ENCODE measurements at places on chromosomes 7 and 10.
A peak's percentile ranks its signal among the peaks of the same experiment; 100 is the strongest.

GRCh38 chr7:141585592-141586510 is 34.6 kb downstream of the AGK start:
- DNase-seq: no peak
- peaks cover 7% of the 10 kb centered on the region for H3K4me1 ChIP-seq
- H3K4me3 ChIP-seq: no peak overlapping the region
- H3K27ac ChIP-seq: no peak overlapping the region
- H3K27me3 ChIP-seq: no peaks in the 10 kb centered on the region

GRCh38 chr7:42227021-42227420 is 10.0 kb downstream of the GLI3 start:
- H3K4me3 ChIP-seq: no peak overlapping the region
- no peak overlapping the region for H3K27ac ChIP-seq
- H3K4me1 ChIP-seq: no peaks in the 10 kb centered on the region
- H3K27me3 ChIP-seq: peaks cover 16% of the 10 kb centered on the region

DNA sequence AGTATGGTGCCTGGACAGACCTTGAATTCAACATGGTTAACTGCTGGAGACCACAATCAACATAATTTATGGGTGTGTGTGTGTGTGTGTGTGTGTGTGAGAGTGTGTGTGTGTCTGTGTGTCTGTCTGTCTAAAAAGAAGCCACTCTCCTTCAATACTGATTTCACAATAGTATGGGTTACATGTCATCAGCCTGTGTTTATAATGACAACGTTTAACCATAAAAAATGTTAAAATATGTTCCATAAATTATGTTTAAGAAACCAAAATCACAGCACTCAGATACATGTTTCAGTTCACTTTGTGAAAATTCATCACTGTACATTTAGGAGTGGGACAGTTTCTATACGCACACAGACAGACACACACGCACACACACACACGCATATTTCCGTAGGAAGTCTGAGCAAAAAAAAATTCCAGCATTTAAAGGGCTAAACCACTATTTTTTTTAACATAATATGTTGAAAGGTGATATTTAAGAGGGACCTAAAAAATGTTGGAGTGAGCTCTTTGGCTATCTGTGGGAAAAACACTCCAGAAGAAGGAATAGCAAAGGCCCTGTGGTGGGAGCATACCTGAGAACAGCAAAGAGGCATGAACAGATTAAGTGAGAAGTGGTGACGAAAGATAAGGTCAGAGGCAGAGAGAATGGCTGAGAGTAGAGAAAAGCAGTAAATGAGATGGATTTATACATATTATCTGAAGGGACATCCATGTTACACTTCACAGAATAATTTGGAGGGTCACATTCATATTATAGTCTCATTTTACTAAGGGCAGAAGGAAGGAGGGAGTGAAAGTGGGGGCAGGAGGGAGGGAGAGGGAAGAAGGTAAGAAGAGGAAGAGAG is 10.9 kb downstream of the PDZD8 start:
- no peak for DNase-seq
- no peak overlapping the region for H3K4me3 ChIP-seq
- H3K36me3 ChIP-seq: no peaks in the 10 kb centered on the region

DNA sequence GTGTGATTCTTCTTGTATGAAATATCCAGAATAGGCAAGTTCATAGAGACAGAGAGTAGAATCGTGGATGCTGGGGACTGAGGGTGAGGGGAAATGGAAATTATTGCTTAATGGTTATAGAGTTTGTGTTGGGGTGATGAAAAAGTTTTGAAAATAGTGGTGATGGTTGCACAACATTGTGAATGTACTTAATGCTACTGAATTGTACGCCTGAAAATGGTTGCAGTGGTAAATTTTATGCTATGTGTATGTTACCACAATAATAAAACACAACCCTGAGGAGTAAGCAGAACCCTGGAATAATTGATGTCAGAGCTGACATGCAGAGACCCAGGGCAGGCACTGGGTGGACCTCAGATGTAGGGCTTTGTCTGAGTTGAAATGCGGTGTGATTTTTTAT is 57.6 kb downstream of the TACR2 start:
- no peak overlapping the region for H3K4me3 ChIP-seq
- peak overlapping the region; percentile 40 for H3K27ac ChIP-seq
- no peaks in the 10 kb centered on the region for H3K27me3 ChIP-seq
- H3K36me3 ChIP-seq: peaks cover 24% of the 10 kb centered on the region
- H3K4me1 ChIP-seq: peaks cover 44% of the 10 kb centered on the region
- no peak for DNase-seq

- no peak overlapping the region for H3K4me3 ChIP-seq
- H3K36me3 ChIP-seq: no peaks in the 10 kb centered on the region
- no peak overlapping the region for H3K27ac ChIP-seq
- DNase-seq: no peak
- no peaks in the 10 kb centered on the region for H3K27me3 ChIP-seq
These were observed 32.8 kb downstream of the SLC16A12 start for GRCh38 chr10:89502549-89502948.

DNA sequence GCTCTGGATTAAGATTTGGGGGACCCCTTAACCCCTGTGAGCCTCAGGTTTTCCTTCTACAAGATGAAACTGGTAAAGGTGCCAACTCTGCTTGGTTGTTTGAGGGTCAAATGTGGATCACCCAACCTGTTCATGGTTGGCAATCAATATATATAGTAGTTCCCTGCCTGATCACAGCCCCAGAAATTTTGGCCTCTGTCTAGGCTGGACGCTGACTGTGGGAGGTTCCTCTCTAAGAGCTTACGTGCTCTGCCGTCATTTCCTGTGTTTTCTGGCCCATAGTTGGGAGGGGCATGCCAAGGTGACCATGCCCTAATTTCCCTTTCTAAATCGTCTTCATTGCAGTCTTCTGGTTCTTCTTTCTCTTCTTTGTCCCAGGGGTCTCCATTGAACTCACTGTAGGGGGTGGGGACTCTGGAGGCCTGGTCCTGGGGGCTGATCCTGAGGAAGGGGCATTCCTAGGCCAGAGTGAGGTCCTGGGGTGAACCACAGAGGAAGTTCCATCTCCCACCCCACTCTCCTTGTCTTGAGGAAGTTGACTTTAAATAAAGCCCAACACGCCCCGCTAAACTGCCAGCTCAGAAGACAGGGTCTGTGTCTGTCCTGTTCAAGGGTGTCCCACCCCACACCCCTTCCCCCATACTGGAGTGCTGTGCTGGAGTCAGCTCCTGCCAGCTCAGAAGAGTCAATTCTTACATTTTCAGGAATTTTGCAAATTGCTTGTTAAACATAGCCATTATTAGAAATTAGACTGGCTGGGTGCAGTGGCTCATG is 98.9 kb upstream of the SDK1 start:
- no peak overlapping the region for H3K4me3 ChIP-seq
- H3K36me3 ChIP-seq: no peaks in the 10 kb centered on the region
- no peak overlapping the region for H3K27ac ChIP-seq
- no peak for DNase-seq

- DNase-seq: no peak
- H3K4me1 ChIP-seq: no peaks in the 10 kb centered on the region
- no peak overlapping the region for H3K4me3 ChIP-seq
These were observed 306.0 kb upstream of the PFKP start for GRCh38 chr10:2761311-2761710.

- H3K4me3 ChIP-seq: no peak overlapping the region
- no peaks in the 10 kb centered on the region for H3K4me1 ChIP-seq
- H3K27ac ChIP-seq: no peak overlapping the region
These were observed 17.9 kb downstream of the MMP21 start for GRCh38 chr10:125757742-125758141.

- no peak for DNase-seq
- H3K27ac ChIP-seq: no peak overlapping the region
- H3K4me1 ChIP-seq: no peaks in the 10 kb centered on the region
- H3K27me3 ChIP-seq: no peaks in the 10 kb centered on the region
These were observed 1020.1 kb downstream of the NXPH1 start for GRCh38 chr7:9453521-9453920.

GRCh38 chr7:87447116-87447635 is 28.3 kb downstream of the ABCB4 start:
- no peak overlapping the region for H3K27ac ChIP-seq
- no peak for DNase-seq
- H3K4me1 ChIP-seq: no peaks in the 10 kb centered on the region
- no peaks in the 10 kb centered on the region for H3K36me3 ChIP-seq

DNA sequence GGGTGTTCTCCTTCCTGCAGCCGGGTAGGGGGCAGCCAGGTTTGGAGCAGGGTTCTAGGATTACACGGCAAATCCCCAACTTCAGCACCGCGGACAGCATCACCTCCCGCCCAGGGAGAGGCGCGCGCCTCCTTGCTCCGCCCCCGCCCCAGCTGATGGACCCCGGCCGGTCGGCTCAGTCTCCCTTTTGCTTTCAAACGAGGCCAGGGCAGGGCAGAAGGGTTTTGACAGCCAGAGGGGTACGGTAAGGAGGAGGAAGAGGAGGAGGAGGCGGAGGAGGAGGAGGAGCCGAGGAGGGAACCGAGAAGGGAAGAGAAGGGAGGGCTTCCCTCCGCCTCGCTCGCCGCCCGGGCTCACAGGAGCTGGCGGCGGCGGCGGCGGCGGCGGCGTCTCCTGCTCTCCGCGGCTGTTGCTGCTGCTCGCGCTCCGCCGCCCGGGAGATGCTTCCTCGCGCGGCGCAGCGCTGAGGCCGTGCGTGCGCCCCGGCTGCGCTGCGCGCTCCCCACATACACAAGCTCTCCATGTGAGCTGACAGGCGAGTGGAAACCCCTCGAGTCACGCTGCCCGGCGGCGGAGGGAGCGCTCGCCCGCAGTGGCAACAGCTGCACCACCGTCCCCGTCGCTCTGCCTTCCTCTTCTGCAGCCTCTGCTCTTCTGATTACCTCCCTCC is 615 bp upstream of the CNTNAP2 start:
- H3K36me3 ChIP-seq: no peaks in the 10 kb centered on the region
- peaks cover 13% of the 10 kb centered on the region for H3K27me3 ChIP-seq
- peak overlapping the region; percentile 38 for H3K4me3 ChIP-seq
- H3K27ac ChIP-seq: no peak overlapping the region
- H3K4me1 ChIP-seq: peaks cover 6% of the 10 kb centered on the region

DNA sequence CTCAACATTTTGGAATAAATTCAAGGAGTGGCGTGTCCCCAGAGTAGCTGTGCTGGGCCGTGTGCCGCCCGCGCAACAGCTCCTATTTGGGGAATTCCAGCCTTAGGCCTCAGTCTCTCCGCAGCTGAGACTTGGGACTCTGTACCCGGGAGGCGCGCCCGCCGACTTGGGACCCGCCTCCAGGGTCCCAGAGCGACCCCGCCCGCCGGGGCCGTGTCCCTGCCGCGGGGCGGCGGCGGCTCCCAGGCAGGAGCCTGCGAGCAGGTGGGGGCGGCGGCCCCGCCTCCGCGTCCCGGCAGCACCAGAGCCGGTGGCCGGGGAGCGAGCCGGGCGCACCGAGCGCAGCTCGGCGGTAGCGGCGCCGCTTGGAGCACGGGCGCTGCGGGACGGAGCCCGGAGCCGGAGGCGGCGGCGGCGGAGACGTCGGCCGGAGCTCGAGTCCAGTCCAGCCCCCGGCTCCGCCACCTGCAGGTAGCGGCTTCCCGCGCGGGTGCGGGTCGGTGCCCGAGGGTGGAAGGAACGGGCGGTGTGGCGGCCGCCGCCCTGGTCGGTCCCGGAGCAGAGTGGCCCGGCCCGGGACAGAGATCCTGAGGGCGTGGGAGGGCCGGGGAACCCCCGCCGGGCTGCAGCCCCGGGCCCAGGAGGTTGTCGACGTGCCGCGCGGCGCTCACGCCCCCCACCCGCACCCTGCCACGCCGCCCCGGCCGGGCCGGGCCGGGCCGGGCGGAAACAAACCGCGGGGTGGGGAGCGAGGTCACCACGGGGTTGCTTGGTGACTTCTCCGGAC is at the start of gene WIPF3:
Gene WIPF3 (plus strand): TSS at position 301 of the 787 bp plus-strand sequence. CDS start 28,217 bp downstream, outside the sequence.
- H3K27ac ChIP-seq: no peak within 1 kb of the TSS
- no peak within 1 kb of the TSS for H3K4me3 ChIP-seq
- no peaks in the 10 kb centered on the region for H3K4me1 ChIP-seq
- no peak for DNase-seq
- peaks cover 14% of the 10 kb centered on the region for H3K27me3 ChIP-seq

DNA sequence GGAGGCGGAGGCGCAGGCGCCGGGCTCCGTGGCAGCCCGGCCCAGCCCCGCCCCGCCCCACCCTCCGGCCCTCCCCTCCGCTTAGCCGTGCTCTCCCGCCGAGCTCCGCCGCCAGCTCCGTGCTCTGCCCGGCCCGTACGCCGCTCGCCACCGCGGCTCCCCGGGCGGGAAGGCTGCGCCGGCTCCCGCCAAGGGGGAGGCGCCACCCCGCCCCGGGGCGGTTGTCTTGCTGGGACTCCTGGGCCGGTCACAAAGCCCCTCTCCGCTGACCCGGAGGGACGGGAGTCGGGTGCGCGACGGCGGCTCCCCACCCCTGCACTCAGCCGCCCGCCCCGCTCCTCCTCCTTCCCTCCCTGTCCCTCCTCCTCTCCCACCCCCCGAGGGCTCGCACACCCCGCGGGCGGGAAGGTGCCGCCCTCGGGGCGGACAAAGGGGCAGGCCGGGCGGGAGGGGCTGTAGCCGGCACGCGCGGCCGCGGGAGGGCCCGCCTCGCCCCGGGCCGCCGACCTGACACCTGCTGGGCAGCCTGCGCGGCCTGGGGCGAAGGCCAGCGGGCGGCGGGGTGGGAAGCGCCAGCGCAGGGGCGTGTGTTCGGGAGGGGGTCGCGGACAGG is 11.5 kb upstream of the SP8 start:
- no peaks in the 10 kb centered on the region for H3K36me3 ChIP-seq
- H3K4me1 ChIP-seq: peaks cover 7% of the 10 kb centered on the region
- no peak overlapping the region for H3K27ac ChIP-seq
- DNase-seq: no peak

- no peaks in the 10 kb centered on the region for H3K36me3 ChIP-seq
- no peaks in the 10 kb centered on the region for H3K27me3 ChIP-seq
- DNase-seq: no peak
- H3K27ac ChIP-seq: no peak overlapping the region
- no peak overlapping the region for H3K4me3 ChIP-seq
These were observed 49.2 kb downstream of the MKX start for GRCh38 chr10:27696466-27696865.

DNA sequence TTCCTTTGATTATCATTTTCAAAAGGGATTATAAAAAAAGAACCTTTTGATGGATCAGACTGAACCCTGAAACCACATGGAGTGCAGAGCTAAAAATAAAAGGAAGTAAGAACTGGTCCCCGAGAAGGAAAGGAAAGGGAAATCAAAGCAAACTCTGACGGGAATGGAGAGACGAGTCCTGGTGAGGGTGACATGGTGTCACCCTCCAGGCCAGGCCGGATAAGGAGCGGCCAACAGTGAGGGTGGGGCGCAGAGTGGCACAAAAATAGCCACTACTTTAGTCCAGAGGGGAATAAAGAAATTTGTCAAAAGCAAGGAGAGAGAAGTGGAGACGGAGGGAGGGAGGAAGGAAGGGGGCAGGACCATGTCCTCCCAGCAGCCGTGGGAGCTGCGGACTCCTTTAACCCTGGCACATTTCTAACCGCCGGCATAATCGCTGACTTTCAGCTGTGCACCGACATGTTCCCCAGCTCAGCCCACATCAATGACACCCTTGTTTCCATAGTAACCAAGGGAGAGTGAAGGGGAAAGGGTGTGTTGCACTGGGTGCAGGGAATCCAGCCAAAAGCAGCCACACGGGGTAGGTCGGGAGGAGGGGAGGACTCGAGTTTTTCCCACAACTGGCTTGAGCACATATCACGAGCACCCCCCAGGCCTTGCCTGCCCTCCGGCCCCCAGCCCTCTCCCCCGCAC is 29.7 kb downstream of the TRIM8 start:
- H3K4me1 ChIP-seq: peaks cover 30% of the 10 kb centered on the region
- no peaks in the 10 kb centered on the region for H3K36me3 ChIP-seq
- H3K4me3 ChIP-seq: peak overlapping the region; percentile 35
- H3K27me3 ChIP-seq: no peaks in the 10 kb centered on the region

Measured in T-cell (primary cell).